ENCODE measurements at places on chromosomes 2 and 18. TPM values are rescaled to one million over a fixed set of nuclear protein-coding genes. Genes with fewer than 3 reads are reported as not detected.

ABCG8 gene
- 0.09 TPM for polyA plus RNA-seq

GRCh38 chr18:76967721-76968472 lies 145.5 kb downstream of the ZNF236 start:
- DNase-seq: no peak

DNA sequence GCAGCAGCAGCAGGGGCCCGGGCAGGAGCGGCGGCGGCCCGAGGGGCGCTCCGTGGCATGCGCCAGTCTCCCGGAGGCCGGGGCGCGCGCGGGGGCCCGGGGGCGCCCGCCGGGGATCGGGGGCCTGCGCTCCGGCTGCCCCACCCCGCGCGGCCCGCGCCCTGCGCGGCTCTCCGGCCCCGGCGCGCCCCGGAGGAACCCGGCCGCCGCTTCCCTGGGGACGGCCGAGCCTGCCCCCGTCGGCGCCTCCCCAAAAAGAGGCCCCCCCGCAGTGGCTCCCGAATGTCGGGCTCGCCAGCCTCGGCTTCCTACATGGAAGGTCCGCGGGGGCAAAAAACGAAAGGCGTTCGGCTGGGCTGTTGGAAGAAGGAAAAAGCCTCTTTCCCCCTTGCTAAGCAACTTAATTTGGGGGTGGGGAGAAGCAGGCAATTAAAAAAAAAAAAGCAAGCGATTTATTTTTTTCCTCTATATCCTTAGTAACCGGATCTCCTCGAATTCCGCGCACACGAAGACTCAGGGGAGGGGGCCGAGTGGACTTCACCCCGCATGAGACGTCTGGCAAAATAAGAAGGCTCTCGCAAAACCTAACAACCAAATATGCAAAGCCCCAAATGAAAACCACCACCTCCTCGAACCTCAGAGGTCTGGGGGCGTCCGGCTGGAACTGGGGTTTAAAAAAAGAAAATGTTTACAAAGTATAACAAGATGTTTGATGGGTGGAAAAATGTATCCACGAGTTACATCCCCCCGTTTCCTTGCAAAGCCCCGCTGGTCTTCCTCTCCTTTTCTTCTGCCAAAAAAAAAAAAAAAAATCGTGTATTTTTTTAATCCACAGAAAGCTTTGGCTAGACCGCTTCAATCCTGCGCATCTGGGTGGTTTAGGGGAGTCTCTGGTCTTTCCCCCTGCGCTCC lies at the start of gene SMAD7:
Gene SMAD7, minus strand, starts transcription at position 430 of the 912 bp plus-strand sequence. CDS start 541 bp downstream, outside the sequence.
- no peak for DNase-seq

DNA sequence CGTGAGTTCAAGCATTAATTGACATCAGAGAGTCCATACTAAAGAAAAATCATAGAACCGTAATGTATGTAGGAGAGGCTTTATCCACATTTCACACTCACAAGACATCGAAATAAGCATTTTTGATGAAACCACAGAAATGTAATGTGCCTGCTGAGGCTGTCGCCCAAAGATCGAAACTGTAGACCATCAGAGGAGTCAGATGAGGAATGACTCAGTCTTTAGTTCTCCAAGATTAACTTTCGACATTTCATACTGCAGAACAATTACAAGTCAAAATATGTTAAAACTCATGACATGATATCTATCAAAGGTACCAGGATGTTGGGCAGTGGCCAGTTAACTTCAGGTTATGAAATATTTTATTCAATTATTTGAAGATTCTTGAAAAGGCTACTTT lies 79.6 kb downstream of the RAB31 start:
- DNase-seq: no peak

GRCh38 chr2:69305712-69306392 lies 81.2 kb downstream of the GFPT1 start:
- DNase-seq: no peak

- DNase-seq: no peak
Observed at GRCh38 chr2:118530976-118531375, 316.5 kb downstream of the EN1 start.
